Neural crest cell (in vitro differentiated cells): ENCODE measurements at places on chromosomes 7 and 10.
A peak's percentile ranks its signal among the peaks of the same experiment; 100 is the strongest.

DNA sequence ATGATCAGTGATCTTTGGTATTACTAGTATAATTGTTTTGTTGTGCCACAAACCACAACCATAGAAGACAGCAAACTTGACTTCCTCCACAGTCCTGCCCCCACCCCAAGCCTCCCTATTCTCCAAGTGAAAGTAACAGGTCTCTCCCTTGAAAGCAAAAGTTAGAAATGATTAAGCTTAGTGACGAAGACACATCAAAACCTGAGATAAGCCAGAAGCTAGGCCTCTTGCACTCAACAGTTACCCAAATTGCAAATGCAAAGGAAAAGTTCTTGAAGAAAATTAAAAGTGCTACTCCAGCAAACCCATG, 7.5 kb downstream of the SAR1A start:
- no peak for DNase-seq

DNA sequence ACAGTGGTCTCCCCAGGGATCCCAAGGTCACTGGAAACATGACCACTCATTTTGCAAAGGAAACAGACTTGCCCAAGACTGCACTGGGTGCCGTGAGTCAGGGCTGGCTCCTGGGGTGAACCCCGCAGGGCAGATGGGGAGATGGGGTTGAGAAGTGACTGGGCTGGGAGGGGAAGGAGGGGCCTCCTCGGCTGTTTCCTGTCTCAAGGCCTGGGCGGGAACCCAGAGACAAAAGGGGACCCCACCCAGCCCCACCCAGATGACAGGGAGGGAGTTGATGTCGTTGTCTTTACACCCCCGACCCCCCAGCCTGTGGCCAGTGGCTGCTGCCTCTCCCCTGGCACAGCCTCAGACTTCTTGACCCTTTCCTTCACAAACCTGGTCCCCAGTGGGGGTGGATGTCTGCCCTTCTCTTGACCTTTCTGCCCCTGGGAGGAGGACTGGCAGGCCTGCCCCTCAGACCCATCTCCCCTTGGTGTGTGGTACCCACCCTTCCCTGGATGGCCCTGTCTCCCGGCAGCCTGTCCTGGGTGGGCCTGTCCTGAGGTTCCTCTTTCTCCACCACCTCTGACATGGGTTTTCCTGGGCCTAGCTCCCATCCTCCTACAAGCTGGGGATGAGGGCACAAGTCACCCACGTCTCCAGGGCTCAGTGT, 1.4 kb downstream of the MYO1G start:
- DNase-seq, result no peak

GRCh38 chr10:47189802-47190201, 110.2 kb upstream of the GDF10 start:
- DNase-seq, result no peak

DNA sequence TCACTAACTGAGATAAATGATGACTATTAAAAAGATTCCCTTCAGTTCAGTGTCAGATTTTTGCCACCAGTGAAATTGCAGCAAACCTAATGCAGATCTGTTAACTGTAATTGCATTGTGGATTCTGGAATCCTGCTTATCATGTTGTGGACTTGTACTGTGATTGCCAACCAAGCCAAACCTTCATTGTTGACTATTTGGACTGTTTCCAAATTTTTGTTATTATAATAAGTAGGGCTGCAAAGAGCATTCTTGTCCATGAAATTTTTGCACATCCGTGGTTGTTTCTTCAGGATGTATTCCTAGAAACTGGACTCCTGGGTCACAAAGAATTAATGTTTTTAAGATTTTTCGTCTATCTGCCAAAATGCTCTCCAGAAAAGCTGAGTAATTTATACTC, 281.6 kb upstream of the ZMIZ1 start:
- no peak for DNase-seq

- DNase-seq, result no peak
These were observed 334.5 kb downstream of the SORCS1 start for GRCh38 chr10:106830006-106830405.

DNA sequence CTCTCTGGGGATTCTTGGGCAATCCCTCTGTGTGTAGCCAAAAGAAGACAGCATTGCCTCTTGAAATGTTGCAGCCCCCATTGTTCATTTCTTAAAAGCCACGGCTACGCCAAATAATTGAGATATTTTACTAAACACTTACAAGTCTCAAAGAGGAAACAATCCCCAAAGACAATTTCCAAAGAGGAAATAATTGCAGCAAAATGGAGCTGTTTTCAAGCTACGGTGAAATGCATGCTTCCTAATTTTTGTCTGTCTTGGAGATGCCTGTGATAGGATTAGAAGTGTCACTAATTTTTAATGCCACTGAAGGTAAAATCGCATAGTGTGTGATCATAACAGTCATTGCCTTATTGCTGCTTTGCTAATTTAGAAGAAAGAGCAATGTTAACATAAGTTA, 72.9 kb upstream of the NAMPT start:
- no peak for DNase-seq

- DNase-seq, result no peak
These were observed 1.2 kb downstream of the GRK5 start for GRCh38 chr10:119208553-119208940.

DNA sequence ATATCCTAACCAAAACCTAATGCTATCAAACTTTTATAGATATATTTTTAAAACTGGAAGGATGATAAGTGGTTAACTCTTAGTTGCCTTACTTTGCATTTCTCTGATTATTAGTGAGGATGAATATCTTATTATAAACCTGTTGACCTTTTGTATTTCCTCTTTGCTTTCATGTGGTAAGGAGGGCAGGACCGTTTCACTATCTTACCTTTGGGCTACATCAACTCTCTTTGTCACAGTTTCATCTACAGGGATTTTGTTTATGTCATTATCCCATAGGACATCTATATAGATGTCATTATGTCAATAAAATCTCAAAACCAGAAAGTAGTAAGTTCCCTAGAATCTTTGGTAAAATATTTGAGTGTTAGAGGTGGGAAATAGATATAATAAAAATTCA, 219.3 kb downstream of the THSD7A start:
- DNase-seq, result no peak

- DNase-seq, result no peak
These were observed 11.9 kb downstream of the TWIST1 start for GRCh38 chr7:19105546-19105945.

- peak; percentile 14 for DNase-seq
These were observed 177.6 kb upstream of the NAMPT start for GRCh38 chr7:106462365-106462859.

GRCh38 chr10:27143686-27144085, 10.5 kb downstream of the YME1L1 start:
- DNase-seq, result no peak

GRCh38 chr10:93771354-93771753, 13.6 kb downstream of the LGI1 start:
- DNase-seq, result no peak

DNA sequence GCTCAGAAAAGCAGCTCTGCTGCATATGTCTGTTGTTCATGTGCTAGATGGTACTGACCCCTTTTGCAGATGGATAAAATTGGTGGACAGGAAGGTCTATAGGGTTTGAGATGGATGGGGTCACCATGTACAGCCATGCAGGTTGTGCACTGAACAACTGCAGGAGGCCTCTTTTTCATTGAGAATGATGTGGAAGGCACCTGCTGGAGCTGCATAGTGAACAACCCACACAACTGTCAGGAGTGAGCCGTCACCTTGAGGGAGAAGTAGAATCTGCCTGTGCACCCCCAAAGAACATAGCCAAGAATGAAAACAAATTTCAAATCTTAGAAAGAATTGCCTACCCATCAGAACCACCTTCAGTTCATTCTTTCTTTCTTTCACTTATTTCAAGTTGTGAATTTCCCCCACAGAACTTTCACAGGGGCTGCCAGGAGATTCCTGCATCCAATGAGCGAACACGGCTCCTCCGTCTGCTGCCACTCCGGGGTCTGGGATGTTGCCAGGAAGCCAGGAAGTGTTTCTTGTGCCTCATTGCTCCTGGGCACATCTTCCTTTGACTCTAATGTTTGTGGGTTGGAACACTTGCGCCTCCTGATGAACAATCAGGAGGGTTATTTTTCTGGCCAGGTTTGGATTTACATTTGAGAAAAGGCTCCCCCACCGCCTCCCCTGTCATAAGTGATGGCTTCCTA, 53.7 kb upstream of the DOCK1 start:
- no peak for DNase-seq

DNA sequence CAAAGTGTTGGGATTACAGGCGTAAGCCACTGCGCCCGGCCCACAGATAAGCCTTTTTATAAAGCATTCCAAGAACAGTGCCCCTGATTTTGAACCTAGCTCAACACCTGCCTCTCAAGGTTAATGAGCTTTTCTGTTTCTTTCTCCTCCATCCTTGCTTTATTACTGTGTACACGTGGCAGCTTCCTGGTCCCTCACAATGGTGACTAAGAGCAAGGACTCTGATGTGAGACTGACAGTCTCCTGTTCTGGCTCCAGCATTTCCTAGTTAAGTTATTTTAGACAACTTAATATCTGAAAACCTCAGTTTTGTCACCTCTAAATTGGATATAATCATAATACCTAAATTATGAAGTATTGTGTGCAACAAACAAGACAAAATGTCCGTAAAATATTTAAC, 9.9 kb downstream of the HABP2 start:
- DNase-seq, result no peak

GRCh38 chr7:22633954-22634474, 93.0 kb upstream of the IL6 start:
- no peak for DNase-seq

DNA sequence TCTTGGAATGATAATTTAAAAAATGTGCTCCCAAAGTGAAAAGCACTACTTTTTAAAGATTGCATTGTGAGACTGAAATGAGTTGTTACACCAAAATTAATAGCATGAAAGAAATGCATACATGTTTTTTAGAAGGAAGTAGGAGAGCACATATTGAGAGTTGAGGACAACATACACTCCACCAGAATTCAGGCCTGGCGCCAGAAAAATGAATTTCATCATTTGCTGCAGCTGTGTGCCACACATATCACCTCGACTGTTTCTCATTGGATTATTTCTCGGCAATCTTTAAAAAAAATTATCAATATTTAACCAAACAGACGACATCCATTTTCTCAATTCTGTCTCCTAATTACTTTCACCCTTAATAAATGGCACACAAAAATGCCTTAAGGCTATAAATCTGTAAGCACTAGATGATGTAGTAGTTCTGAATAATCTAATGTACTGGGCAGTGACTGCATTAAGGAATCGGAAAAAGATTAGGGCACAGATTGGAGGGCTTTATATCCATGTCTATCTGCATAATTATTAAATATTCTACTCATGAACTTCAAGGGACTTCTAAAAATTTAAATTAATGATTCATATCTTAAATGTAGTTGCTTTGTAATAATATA, 590.4 kb downstream of the NXPH1 start:
- DNase-seq, result no peak

DNA sequence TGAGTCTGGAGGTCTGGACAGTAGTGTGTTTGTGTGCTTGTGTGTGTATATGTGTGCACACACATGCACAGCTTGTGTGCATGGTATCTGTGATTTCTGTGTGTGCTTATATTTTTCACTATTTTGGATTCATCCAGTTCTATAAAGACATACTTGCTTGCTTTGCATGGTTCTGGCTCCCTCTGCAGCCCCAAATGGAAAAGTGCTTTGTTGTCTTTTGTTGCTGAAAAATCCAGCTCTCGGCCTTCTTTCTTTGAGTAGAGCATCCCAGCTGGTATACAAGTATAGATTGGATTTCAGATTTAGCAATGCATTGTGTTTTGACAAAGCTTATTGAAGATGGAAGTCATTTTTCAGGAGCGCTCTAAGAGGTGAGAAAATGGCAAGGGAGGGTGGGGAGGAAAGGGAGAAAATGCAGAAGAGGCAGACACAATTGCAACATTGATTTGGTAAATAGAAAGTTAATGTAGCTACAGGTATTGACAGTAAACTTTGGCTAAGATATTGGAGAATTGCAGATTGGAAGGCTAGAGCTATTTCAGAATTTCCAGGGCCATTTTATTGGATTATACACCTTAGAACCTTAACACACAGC, 333.9 kb downstream of the AUTS2 start:
- DNase-seq, result peak; percentile 33

DNA sequence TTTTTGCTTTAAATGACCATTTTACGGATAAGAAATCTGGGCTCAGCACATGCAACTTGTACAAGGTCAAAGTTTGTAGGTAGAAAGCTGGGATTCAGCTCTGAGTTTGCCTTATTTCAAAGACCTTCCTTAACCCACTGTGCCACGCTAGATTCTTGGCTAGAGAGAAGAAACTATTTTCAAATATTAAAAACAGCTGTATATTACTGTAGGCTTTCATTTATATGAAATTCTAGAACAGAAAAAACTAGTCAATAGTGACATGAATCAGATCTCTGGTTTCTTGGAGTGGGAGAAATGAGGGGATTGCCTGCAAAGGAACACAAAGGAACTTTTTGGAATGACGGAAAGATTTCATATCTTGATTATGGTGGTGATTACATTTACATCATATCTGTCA, 53.0 kb upstream of the C1GALT1 start:
- no peak for DNase-seq

- no peak for DNase-seq
These were observed 190.4 kb upstream of the NEBL start for GRCh38 chr10:21087476-21087875.

- DNase-seq, result peak; percentile 65
These were observed 48.5 kb upstream of the SLC29A3 start for GRCh38 chr10:71270301-71271220.

GRCh38 chr7:74525881-74526280, 72.2 kb downstream of the GTF2IRD1 start:
- DNase-seq, result no peak

GRCh38 chr10:77837248-77837924, 89.2 kb downstream of the DLG5 start:
- peak; percentile 35 for DNase-seq

GRCh38 chr7:71639382-71640085, 507.6 kb downstream of the GALNT17 start:
- no peak for DNase-seq

- DNase-seq, result no peak
These were observed 20.6 kb downstream of the RGR start for GRCh38 chr10:84265418-84265817.

GRCh38 chr7:40009301-40009700, 59.2 kb downstream of the CDK13 start:
- no peak for DNase-seq

GRCh38 chr7:123771256-123771655, 22.5 kb upstream of the WASL start:
- no peak for DNase-seq

DNA sequence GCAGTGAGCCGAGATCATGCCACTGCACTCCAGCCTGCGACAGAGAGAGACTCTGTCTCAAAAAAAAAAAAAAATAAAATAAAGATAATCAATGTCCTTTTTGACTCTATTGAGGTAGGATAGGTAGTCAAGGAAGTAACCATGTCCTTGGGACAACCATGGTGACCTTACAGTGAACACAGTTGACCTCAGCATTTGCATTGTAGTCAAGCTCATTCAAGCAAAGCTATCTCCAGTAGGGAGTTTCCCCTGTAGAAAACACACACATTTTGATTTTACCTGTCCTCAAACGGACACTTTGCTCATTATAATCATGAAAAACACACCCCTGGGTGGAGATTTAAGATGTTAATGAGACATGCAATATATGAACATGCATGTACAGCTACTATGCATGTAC, 171.7 kb downstream of the KIF20B start:
- DNase-seq, result no peak

- no peak for DNase-seq
These were observed 148.2 kb upstream of the LRRTM3 start for GRCh38 chr10:66777665-66778064.

GRCh38 chr7:71389976-71390375, 258.0 kb downstream of the GALNT17 start:
- DNase-seq, result no peak
